ENCODE measurements at places on chromosomes 4 and X.

DNA sequence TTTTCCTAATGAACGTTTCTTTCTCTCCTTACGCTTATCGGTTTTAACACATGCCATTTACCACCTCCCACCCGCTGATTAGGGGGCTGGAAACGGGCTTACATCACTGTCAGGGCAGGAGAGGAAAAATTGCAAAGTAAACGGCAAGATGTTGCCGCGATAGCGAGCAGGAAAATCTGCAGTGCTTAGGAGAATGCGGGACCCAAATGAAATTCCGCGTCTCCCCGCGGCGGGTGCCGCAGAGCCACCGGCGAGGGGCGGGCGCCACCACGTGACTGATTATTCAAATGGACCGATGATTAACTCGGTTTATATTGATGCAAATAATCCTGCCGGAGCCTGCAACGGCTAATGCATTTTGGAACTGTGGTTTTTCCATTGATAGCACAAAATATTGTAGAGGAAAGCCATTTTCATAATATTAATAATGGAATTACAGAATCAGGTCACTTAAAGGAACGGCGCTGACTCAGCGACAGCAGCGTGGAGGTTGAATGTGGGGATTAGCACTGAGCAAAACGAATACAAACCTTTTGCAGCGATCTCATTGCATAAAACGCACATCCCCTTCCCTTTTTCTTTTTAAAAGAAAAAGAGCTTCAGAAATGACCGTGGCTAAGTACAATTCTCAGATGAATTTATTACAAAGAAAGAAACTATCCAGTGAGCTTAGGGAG lies 224.2 kb downstream of the STIM2 start:
- H3K36me3 ChIP-seq, result no peaks in the 10 kb centered on the region
- H3K27me3 ChIP-seq, result peaks cover 44% of the 10 kb centered on the region
- H3K4me3 ChIP-seq, result peak overlapping the region; percentile 89
- peak; percentile 50 for DNase-seq
- H3K4me1 ChIP-seq, result peaks cover 38% of the 10 kb centered on the region

DNA sequence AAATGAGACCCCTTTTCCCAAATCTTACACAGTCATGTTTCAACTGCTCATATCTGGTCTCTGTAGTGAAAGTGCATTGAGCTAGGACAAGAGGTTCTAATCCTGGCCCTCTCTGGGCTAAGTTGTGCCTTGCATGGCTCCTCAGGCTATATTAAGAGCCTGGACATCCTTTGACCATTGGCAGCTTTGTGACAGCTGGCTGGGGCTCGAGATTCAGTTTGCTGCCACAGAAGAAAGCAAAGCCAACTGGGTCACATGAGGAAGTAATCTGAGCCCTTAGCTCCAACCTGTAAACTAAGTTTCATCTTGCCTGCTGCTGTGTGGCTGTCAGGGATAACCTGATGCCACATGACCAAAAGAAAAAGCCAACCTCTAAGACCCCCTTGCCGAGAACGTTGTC lies 51.8 kb upstream of the JADE1 start:
- no peaks in the 10 kb centered on the region for H3K36me3 ChIP-seq
- DNase-seq, result no peak
- peaks cover 9% of the 10 kb centered on the region for H3K4me1 ChIP-seq

GRCh38 chrX:123964156-123964834 lies 2.8 kb downstream of the STAG2 start:
- DNase-seq, result no peak
- H3K4me3 ChIP-seq, result peak overlapping the region; percentile 92
- no peaks in the 10 kb centered on the region for H3K36me3 ChIP-seq
- peaks cover 4% of the 10 kb centered on the region for H3K27me3 ChIP-seq
- no peak overlapping the region for H3K27ac ChIP-seq

DNA sequence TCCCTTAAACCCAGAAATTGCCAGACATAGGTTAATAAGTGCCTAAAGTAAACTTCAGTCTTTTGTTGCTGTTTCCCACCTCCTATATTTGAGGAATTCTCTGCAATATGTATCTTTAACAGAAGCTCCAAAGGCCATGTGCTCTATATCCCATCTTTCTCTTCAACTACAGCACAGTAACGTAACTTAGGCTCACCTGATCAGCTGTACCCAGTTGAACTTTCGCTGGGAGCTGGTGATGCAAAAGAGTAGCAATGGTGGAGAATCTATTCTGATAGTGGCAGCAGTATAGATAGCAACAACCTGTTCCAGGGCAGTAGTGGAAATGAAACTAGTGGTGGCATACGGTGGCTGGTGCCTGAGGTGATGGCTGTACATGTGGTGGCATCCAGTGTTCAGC lies 33.2 kb upstream of the YTHDC1 start:
- no peak overlapping the region for H3K27ac ChIP-seq
- no peaks in the 10 kb centered on the region for H3K36me3 ChIP-seq
- H3K27me3 ChIP-seq, result peaks cover 17% of the 10 kb centered on the region
- H3K4me1 ChIP-seq, result no peaks in the 10 kb centered on the region

- H3K27me3 ChIP-seq, result no peaks in the 10 kb centered on the region
- H3K27ac ChIP-seq, result no peak overlapping the region
- H3K4me1 ChIP-seq, result no peaks in the 10 kb centered on the region
- H3K36me3 ChIP-seq, result no peaks in the 10 kb centered on the region
- no peak for DNase-seq
These were observed 374.5 kb upstream of the FMR1 start for GRCh38 chrX:147537172-147537571.
